ENCODE measurements at places on chromosomes 3 and 15.

DNA sequence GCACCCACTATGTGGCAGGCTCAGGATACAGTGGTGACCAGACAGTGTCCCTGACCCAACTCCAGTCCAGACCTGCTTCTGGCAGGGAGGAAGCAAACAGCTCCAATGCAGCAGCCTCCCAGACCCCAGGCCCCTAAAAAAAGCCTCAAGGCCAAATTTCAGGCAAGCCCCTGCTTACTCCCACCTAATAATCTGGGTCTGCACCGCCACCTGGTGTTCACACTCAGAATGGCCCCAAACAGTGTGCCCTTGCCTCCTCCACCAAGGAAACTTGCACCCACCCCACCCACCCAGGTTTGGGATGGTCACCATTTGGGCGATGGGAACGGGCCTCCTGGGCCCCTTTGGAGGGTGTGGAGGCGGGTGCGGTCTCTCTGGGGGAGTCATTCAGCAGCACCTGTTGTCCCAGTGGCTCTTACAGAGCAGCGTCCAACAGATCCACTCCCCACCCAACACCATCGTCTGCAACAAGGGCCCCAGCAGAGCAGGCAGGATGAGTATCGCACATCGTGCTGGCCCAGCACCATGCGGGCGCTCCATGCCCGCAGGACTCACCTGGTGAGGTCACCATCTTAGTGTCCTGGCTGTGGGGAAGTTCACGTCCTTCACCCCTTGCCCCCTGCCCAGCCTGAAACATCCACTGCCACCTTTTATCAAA is 17.3 kb downstream of the C3orf18 start:
- DNase-seq, result peak; percentile 55

DNA sequence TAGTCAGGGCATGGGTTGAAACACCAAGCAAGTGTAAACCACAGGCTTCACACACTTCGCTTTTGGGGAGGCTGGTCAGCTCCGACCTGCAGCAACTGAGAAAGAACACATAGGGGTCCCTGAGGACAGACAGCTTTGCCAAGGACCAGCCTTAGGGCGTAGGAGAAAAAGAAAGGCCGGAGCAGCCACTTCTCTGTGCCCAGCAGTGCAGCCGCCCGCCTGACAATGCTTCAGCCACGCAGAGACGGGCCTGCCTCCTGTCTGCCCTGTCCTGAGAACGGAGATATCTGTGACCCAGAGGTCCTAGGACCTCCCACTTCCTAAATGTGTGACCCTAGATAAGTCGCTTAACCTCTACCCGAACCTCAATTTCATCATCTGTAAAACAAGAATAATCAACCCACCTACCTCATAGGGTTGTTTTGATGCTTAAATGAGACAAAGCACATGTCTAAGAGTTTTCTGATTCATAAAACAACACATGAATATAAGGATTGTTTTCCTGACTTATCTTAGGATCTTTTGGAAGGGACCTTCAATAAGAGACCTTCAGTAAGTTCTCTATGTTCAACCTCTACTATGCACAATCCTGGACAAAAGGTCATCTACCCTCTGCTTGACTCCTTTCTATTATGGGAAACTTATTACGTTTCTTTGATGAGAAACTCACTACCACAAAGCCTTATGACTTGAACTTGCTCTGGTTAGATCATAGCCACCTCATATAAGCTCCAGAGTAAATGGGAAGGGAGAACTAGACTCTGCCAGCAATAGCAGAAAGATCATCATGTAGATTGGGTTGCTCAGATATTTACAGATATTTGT is 32.9 kb upstream of the RFTN1 start:
- DNase-seq, result no peak

DNA sequence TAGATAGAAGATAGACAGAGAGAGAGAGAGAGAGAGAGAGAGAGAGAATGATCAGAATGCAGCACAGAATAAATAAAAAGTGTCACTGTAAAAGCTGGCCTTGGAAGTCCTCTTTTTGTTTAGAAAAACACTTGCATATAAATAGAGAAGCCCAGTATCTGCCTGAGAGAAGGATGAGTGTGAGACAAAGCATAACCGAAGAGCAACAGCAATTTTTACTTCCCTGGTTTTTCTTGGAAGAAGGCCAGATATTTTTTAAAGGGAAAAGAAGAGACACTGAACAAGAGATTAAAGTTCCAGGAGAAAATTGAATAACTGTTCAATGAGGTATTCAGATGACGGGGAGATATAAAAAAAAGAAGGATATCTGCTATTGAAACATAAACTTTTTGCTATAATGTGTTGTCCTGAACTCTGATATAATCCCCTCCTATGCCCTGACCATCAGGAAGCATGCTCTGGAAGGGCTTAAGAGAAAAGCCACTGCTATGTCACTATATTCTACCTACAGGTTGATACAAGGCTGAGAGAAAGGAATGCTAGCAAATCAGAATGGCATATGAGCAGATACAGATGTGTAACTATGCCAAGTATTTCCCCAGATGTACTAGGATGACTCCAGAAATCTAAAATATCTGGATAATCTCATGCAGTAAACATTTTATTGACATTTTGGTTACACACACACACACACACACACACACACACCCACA is 358.9 kb downstream of the RBMS3 start:
- no peak for DNase-seq

DNA sequence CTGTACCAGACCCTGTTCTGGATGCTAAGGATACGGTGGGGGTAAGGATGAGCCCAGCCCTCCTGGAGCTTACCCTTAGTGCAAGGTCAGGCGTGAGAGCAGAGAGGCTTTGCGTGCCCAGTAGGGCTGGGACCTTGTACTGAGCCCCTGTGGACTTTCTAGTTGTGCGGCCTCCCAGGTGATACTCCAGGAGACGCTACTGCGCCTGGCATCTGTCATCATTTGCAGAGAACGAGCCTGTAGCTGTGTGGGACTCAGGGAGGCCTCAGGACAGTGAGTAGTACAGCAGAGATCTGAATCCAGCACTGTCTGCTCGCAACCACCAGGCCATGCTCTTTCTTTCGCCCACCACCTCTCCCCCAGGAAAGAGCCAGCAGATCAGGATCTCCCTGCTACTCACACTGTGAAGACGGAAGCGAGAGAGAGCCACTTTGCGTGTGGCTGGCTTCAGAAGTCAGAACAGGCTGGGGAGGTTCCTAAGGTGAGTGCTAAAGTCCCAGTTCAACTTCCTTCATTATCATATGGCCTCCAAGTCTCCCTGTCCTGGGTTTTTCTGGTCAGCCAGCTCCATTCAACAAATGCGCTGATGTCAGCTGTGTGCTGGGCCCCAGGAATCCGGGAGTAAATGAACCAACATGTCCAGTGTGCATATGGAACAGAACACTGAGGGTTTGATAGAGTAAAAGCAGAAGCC is 38.2 kb upstream of the ITGA11 start:
- DNase-seq, result no peak

DNA sequence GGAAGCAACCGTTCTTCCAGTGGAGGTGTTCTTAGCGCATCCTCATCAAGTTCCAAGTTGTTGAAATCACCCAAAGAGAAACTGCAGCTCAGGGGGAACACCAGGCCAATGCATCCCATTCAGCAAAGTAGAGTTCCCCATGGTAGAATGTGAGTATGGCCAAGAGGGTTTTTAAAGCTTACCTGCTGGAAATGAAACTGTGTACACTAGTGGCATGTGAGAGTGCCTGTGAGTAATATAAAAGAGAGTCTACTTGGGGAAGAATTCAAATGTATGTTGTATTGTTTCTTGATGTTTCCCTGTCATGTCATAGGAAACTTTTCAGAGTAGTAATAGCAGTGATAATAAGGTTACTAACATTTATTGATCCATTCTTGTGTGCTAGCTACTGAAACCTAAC is 43.3 kb downstream of the PSMD6 start:
- DNase-seq, result no peak

GRCh38 chr15:48477795-48478360 is 146.6 kb downstream of the DUT start:
- no peak for DNase-seq

DNA sequence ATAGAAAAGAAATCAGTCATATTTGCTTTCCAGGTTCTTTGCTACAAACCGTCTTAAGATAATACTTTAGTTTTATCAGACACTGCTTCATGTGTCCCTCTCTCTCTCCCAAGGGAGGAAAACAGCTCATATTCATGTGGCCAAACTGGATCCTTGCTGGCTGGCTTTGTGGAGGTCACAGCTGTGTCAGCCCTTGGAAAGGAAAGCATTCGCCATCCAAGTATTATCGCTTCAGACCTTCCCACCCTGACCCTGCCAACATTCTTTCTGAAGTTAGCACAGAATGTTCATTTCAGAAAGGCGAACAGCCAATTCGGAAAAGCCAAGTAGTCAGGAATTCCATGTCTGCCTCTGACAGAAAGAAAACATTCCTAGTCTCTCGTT is 213.6 kb downstream of the FEZF2 start:
- DNase-seq, result no peak

GRCh38 chr3:30578479-30578878 is 27.9 kb upstream of the TGFBR2 start:
- DNase-seq, result no peak

DNA sequence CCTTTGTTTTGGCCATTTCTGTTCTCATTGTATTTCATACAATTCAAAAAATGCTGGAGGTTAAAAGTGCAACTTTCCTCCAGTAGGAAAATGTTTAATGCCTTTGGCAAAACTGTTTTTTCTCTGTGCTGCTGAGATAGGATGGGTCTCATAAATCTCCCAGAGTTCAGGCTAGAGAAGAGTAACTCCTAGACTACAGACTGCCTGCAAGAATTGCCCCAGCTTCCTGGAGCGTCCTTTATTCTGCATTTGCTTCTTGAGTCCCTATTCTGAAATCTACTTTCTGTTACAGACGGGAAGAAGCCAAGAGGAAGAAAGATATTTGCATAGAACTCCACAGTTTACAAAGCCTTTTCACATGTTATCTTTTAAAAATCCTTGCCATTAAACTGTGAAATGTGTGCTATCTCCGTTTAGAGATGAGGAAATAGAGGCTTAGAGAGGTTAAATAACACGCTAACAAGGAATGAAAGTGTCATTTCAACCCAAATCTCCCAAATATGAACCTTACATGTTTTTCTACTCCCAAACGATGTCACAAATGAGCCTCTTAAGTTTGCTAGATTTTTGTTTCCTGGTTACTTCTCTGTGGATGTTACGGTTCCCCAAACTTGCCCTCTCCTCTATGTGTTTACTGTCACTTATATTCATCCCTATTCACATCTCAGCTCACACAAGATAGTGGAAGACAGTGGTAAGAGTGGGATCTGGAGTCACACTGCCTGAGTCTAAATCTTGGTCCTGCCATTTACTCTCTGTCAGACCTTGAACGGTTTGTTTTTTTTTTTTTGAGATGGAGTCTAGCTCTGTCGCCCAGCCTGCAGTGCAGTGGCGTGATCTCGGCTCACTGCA is 17.4 kb downstream of the NANOGP8 start:
- no peak for DNase-seq

- DNase-seq, result no peak
Measured at GRCh38 chr3:52248816-52249547, 3.4 kb downstream of the PPM1M start.

GRCh38 chr15:40830884-40831283 is 2.4 kb upstream of the PPP1R14D start:
- no peak for DNase-seq

GRCh38 chr3:169759256-169759655 is 5.6 kb downstream of the TERC start:
- no peak for DNase-seq

DNA sequence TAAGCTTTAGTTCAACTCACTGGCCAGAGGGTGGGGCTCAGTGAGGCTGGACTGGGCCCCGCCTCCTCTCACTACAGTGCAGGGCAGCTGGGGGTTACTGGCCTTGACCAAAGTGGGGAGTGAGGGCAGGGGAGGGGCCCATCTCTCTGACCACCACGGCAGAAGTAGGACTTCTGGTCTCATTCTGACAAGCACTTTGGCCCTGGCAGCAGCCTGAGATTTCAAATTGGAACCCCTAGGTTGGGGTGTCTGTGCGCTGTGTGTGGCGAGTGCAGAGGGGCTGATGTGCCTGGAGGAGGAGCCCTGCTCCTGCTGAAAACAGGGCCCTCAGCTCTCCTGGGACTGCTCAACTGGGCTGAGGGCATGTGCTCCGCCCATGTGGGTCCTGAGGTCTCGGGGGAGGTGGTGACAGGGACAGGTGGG is 60.3 kb upstream of the RPL32 start:
- DNase-seq, result no peak

DNA sequence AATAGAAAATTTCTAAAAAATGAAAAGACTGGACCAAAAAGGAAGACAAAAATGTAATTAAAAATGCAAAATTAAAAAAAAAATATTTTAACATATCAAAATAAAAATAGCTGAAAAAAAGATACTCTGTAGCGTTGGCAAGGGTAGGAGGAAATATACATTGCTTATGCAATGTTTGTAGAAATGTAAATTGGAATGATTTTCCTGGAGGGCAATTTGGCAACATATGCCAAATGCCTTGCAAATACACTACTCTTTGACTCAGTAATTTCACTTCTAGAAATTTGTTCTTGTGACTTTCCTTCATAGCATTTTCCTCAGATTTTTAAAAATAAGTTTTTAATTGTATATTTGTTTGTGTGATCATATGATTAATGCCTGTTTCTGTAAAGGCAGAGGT is 296.6 kb downstream of the ZNF621 start:
- no peak for DNase-seq

GRCh38 chr3:98038876-98039275 is 3.8 kb upstream of the GABRR3 start:
- no peak for DNase-seq

GRCh38 chr3:150540991-150541390 is 5.3 kb downstream of the SERP1 start:
- no peak for DNase-seq

DNA sequence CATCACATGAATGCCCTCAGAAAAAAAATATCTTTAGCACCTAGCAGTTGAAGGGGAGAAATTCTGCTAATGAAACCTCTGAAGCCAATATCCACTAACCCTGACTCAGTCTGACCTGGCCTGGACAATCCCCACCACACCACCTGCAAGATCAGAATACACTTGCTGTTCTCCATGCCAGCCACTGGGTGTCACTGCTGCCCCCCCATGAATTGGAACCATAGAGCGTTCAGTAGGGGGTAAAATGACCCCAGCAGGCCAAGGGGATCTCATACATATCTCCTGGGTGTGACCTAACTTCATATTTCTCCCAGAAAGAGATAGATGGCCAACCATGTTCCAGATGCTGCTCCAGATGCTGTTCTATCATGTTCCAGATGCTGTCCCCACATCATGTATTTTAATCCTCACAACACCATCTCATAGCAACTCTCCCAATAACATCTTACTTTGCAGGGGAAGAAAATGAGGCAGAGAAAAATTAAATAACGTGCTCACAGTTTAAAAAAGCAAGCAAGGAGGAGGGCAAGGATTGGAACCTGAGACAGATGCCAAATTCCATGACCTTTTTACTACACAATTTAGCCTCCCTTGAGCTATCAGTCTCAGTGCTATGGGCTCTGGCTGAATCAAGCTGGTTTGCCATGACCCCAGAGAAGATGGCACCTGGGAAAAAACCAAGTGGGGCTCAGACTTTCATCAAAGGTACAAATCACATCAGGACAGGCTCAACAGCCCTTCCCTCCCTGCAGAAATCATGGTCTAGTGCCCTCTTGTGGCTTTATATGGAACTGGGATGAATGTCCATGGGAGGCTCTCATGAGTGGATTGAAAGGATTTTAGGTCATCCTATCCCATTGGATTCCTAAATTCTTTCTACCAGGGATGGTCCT is 12.4 kb downstream of the NTRK3 start:
- no peak for DNase-seq
